ENCODE measurements at places on chromosomes 5 and 9. TPM values are rescaled to one million over a fixed set of nuclear protein-coding genes. Genes with fewer than 3 reads are reported as not detected.
A peak's percentile ranks its signal among the peaks of the same experiment; 100 is the strongest.

ZNF366 gene
- total RNA-seq = not detected

DNA sequence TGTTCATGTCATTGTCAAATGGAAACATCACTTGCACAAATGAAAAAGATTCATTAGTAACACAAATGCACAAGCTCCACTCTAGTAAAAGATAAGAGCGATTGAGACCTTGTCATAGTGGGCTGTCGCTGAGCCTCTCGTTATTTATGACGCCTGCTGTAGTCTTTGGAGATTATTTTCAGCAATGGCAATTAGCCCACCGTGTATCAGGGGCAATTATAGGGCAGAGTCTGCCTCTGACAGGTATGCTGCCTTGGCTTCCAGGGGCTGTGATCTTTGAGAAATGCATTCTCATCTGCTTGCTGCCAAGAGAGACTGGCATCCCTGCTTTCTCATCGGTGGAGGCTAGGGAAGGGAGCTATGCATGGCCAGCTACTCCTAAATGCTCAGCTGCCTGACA lies 426.8 kb upstream of the CLINT1 start:
- H3K4me1 ChIP-seq = peaks cover 52% of the 10 kb centered on the region
- no peaks in the 10 kb centered on the region for H3K27me3 ChIP-seq
- no peak overlapping the region for H3K27ac ChIP-seq
- H3K4me3 ChIP-seq = no peak overlapping the region

- H3K4me3 ChIP-seq = no peak overlapping the region
- H3K27me3 ChIP-seq = peaks cover 4% of the 10 kb centered on the region
- no peaks in the 10 kb centered on the region for H3K36me3 ChIP-seq
- no peaks in the 10 kb centered on the region for H3K4me1 ChIP-seq
These were observed 110.5 kb upstream of the FTMT start for GRCh38 chr5:121741156-121741555.

- no peaks in the 10 kb centered on the region for H3K4me1 ChIP-seq
- DNase-seq = no peak
- no peak overlapping the region for H3K4me3 ChIP-seq
- H3K36me3 ChIP-seq = no peaks in the 10 kb centered on the region
- peaks cover 4% of the 10 kb centered on the region for H3K27me3 ChIP-seq
- H3K27ac ChIP-seq = no peak overlapping the region
These were observed 234.1 kb downstream of the NNT start for GRCh38 chr5:43837091-43837490.

DNA sequence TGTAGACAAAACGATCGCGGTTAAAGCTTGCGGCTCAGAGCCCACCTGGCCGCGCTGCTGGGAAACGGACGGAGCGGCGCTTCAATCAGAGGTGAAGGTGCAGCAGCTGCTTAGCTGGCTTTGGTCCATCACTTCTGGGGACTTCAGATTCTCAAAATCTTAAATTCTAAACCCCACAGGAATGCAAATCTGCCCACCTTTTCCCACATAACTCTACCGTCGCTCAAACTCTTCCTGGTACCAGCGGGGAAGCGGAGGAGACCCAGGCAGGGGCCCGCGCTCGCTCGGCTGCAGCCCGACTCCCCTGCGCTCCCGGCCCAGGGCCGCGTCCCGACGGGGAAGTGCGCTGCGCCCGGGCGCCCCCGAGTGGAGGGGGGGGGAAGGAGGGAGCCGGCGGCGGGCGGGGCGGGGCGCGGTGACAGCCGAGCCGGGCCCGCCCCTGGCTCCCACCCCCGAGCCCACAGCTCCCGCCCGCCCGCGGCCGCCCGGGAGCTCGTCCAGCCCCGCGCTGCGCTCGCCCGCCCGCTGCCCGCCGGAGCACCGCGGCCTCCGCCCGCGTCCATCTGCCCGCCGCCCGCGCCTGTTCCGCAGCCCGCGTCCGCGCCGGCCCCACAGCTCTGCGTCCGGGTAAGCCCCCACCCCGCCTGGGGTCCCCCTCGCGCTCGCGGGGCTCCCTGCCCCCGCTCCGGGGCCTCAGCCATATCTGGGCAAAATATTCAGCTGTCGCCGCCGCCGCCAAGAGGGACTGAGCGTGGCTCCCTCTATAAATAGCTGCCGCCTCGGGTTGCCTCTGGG lies at the start of gene TMOD1:
Gene TMOD1 (plus strand): TSS at position 490 of the 795 bp plus-strand sequence. CDS start 22,523 bp downstream, outside the sequence.
- H3K27me3 ChIP-seq = peaks cover 52% of the 10 kb centered on the region
- H3K27ac ChIP-seq = no peak within 1 kb of the TSS
- H3K4me1 ChIP-seq = peaks cover 14% of the 10 kb centered on the region
- DNase-seq = no peak

GABRA1 gene
- total RNA-seq = not detected

DNA sequence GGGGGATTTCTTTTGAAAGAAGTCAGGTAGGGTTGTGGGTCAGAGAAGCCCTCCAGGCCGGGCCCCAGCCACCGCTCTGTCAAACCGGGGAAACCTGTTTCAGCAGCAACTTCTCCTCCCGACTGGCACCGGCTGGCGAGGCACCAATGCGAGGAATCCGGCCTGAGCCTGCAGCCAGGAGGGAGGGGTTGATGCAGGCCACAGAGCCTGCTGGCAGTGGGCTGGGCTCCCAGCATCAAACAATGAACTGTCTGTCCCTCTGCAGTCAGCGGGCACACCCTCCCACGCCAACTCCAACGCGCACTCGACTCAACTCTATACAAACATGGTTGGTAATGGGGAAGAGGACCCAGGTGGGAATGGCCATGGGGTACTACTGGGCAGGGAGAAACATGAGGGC lies 12.1 kb downstream of the PCDH1 start:
- peaks cover 3% of the 10 kb centered on the region for H3K4me1 ChIP-seq
- no peak for DNase-seq
- H3K27ac ChIP-seq = no peak overlapping the region

PCSK5 gene
- 16.5 TPM for total RNA-seq

BHMT gene
- total RNA-seq = not detected

DNA sequence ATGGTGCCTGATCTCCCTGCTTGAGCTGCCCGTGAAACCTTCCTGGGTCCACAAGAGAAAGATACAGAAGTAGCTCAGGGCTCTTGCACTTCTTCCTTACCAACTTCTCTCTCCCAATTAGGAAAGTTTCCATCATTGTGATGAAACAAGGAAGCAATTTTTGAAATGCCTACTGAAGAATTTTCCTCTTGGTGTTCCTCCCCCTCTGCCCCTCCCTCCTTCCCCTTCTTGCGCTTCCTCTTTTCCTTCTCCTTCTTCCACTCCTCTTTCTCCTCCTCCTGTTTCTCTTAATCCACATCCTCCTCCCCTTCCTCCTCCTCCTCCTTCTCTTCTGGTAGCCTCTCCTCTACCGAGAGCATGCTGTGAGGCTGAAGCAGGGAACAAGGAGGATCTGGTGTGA lies 36.3 kb upstream of the OTULINL start:
- no peak overlapping the region for H3K4me3 ChIP-seq
- H3K36me3 ChIP-seq = peaks cover 3% of the 10 kb centered on the region
- no peak overlapping the region for H3K27ac ChIP-seq
- no peak for DNase-seq
- no peaks in the 10 kb centered on the region for H3K4me1 ChIP-seq
- peaks cover 77% of the 10 kb centered on the region for H3K27me3 ChIP-seq

DNA sequence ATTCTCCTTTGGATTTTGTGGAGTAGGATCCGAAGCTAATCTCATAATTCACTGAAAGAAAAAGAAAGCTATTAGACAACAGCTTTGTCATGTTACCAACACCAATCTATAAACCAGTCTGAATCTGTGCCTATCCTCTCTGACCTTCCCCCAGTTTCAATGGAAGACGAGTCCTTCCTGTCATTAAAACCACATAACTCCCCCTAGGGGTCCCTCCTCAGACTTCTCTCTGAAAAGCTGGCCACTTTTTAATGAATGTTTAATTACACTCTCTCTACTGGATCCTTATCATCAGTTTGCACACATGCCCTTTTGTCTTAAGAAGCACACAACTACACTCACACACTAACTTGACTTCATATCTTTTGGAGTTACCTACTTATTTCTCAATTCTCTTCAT lies 98.0 kb upstream of the TSLP start:
- DNase-seq = no peak
- no peak overlapping the region for H3K4me3 ChIP-seq
- no peaks in the 10 kb centered on the region for H3K36me3 ChIP-seq
- H3K27ac ChIP-seq = no peak overlapping the region
- H3K4me1 ChIP-seq = no peaks in the 10 kb centered on the region

GRCh38 chr5:164076556-164076955 lies 571.1 kb downstream of the MAT2B start:
- no peaks in the 10 kb centered on the region for H3K27me3 ChIP-seq
- H3K4me3 ChIP-seq = no peak overlapping the region

SLC6A3 gene
- total RNA-seq = not detected

DNA sequence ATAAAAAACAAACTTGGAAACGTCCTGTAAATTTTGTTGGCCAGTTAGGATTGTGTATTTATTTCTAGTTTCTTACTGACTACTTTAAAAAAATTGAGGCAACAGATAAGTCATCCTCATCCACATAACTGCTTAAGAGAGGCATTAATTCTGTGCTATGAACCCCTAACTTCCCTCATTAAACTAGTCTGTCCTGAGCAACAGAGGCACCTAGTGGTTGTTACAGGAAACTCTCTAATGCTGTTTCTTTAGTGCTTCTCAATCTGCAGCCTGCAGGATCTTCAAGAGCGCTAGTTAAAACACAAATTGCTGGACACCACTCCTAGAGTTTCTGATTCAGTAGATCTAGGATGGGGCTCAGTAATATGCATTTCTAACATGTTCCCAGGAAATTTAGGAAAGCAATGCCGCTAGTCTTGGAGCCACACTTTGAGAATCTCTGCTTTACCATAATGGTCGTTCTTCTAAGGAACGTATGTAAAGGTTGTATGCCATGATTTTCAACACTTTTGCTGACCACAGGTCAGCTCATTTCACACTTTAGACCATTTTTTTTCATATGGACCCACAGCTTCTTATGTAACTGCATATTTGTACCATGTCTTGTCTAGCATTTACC lies 410.1 kb upstream of the SMARCA2 start:
- no peak overlapping the region for H3K4me3 ChIP-seq
- H3K36me3 ChIP-seq = no peaks in the 10 kb centered on the region

DNA sequence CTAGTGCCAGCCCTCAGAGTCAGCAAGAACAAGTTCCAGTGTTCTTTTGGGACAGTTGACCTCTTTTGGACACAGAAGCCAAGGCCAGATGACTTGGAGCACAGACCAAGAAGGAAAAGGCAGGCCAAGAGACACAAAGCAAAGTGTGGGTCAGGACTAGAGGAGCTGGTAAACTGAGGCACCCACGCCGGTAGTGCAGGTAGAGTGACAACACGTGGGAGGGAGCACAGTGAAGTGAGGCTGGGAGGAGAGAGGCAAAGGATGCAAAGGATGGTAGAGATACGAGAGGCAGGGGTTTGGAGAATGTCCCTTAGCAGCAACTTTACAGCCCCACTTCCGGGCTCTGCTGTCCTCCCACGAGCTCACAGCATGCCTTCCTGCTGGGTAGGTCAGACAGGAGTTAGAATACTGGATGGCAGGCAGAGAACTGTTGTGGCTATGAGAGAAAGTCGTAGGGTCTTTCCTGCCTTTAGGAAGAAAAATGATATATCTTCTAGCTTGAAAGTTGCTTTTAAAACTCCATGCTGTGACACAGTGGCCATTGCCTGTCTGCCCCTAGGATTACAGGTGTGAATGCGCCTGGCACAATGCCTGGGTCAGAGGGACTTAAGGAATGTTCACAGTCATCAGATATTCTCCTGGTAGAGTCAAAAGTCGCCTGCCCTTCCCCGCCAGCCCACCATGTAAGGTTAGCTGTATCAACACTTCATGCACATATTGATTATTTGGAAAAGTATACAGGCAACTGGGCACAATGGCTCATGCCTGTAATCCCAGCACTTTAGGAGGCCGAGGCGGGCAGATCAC lies 97.9 kb downstream of the PDE8B start:
- peaks cover 3% of the 10 kb centered on the region for H3K27me3 ChIP-seq
- no peaks in the 10 kb centered on the region for H3K36me3 ChIP-seq
- no peak for DNase-seq
- no peak overlapping the region for H3K4me3 ChIP-seq
- no peak overlapping the region for H3K27ac ChIP-seq

- H3K4me1 ChIP-seq = peaks cover 35% of the 10 kb centered on the region
- H3K27me3 ChIP-seq = no peaks in the 10 kb centered on the region
- no peaks in the 10 kb centered on the region for H3K36me3 ChIP-seq
- no peak overlapping the region for H3K4me3 ChIP-seq
These were observed 117.6 kb upstream of the ANKRD55 start for GRCh38 chr5:56350597-56351170.

DNA sequence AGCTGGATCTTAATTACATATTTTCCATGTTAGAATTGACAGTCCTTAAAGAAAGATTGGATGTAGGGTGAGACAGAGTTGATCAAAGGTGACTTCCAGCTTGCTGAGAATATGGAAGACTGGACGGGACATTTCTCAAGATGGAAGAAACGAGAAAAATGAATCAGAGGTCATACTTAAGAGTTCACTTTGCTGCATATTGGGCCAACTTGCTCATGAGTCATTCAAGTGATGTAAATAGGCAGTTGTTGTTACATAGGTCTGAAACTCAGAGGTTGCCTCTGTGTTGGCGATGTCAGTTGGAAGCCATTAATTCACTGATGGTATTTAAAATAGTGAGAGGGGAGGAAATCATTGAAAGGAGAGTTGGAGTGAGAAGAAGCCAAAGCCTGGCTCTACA lies 132.8 kb downstream of the CD180 start:
- H3K36me3 ChIP-seq = peaks cover 2% of the 10 kb centered on the region
- no peak overlapping the region for H3K27ac ChIP-seq
- no peak overlapping the region for H3K4me3 ChIP-seq
- DNase-seq = no peak

GRCh38 chr5:14659821-14660607 lies 4.5 kb upstream of the OTULIN start:
- no peaks in the 10 kb centered on the region for H3K36me3 ChIP-seq
- H3K4me1 ChIP-seq = peaks cover 13% of the 10 kb centered on the region
- H3K27ac ChIP-seq = no peak overlapping the region
- no peak overlapping the region for H3K4me3 ChIP-seq
- peaks cover 6% of the 10 kb centered on the region for H3K27me3 ChIP-seq

- no peak overlapping the region for H3K27ac ChIP-seq
- peaks cover 37% of the 10 kb centered on the region for H3K4me1 ChIP-seq
- no peaks in the 10 kb centered on the region for H3K27me3 ChIP-seq
- peak; percentile 88 for DNase-seq
- H3K36me3 ChIP-seq = no peaks in the 10 kb centered on the region
- no peak overlapping the region for H3K4me3 ChIP-seq
These were observed 313.2 kb downstream of the SLIT3 start for GRCh38 chr5:168987543-168988300.

THBS4 gene
- total RNA-seq = 1.5 TPM

PCDHA9 gene
- 1.7 TPM for total RNA-seq

GRCh38 chr9:6418764-6419163 lies 5.8 kb downstream of the UHRF2 start:
- DNase-seq = no peak
- H3K27me3 ChIP-seq = no peaks in the 10 kb centered on the region
- no peak overlapping the region for H3K4me3 ChIP-seq
- H3K4me1 ChIP-seq = peaks cover 51% of the 10 kb centered on the region

FAM240B gene
- not detected for total RNA-seq

FOXD4L6 gene
- not detected for total RNA-seq
